ENCODE measurements at places on chromosomes 12 and 14.

GRCh38 chr14:104144911-104145825 is 6.8 kb downstream of the KIF26A start:
- no peak for DNase-seq

- no peak for DNase-seq
These were observed 197.5 kb downstream of the STXBP6 start for GRCh38 chr14:24852312-24853060.

GRCh38 chr12:85029456-85029855 is 6.6 kb downstream of the TSPAN19 start:
- DNase-seq: no peak

- no peak for DNase-seq
These were observed 16.4 kb upstream of the KCNA5 start for GRCh38 chr12:5027046-5027821.

GRCh38 chr12:89450907-89451306 is 73.7 kb downstream of the GALNT4 start:
- no peak for DNase-seq

GRCh38 chr12:80513211-80513610 is 69.2 kb downstream of the PTPRQ start:
- DNase-seq: no peak

Data from NCI-H510A (cell line).